ENCODE measurements at places on chromosomes 7 and 10. TPM values are rescaled to one million over a fixed set of nuclear protein-coding genes. Genes with fewer than 3 reads are reported as not detected.

GRCh38 chr10:103184615-103185014 lies 8.5 kb downstream of the NT5C2 start:
- DNase-seq, result no peak

GRCh38 chr7:112060625-112061024 lies 145.6 kb downstream of the DOCK4 start:
- no peak for DNase-seq

DNA sequence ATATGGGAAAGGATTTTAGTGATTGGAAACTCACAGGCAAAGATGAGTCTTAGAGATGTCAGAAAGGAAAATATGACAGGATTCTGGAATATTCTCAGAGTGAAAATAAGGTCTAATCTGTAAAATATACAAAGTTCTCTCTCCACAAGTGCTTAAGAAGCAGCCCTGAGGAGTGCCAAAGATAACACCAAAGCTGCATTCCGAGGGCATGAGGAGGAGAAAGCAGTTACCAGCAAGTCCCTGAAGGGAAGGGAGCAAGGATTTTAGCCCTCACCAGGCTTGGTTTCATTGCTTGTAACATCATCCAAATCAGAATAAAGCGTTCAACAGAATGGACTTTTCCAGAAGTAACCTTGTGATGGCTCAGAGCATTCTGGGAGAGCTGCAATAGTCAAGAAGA lies 31.4 kb upstream of the DLX6 start:
- no peak for DNase-seq

GRCh38 chr7:112381311-112382091 lies 68.8 kb upstream of the IFRD1 start:
- DNase-seq, result no peak

DNA sequence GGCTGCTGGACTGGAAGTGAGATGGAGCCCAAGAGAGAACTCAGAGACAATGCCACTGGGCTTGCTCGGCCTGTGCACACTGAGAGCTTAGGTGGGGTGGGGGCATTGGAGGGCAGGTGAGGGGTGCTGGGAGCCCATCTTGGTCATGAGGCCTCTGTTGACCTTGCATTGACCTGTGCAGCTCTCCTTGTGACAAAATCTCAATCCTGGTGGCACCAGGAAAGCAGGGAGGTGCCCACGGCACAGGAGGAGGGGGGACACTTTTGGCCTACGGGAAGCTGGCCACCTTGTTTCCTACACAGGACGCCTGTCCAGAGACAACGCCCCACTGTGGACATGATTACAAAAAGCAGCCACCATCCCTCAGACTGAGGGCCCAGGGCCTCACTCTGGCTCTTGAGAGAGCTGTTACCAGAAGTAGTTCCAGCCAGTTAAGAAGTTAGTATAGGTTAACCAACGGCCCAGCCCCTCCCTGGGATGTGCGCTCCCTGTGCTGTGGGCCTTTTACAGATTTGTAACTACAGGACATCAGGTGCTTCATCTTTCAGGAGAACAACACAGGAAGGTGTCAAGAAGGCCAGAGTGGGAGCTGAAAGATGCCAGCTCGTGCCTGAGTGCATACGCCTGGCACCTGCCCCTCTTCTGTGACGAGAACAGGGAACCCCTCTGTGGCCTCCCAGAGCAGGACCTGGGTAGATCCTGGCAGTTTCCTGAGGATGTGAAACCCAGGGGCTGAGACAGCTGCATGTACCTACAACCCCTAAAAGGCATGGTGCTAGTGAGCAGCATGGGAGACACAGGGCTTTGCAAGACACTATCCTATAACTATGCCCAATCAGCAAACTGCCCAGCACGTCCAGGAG lies 10.3 kb downstream of the PKD1L1 start:
- DNase-seq, result no peak

DNA sequence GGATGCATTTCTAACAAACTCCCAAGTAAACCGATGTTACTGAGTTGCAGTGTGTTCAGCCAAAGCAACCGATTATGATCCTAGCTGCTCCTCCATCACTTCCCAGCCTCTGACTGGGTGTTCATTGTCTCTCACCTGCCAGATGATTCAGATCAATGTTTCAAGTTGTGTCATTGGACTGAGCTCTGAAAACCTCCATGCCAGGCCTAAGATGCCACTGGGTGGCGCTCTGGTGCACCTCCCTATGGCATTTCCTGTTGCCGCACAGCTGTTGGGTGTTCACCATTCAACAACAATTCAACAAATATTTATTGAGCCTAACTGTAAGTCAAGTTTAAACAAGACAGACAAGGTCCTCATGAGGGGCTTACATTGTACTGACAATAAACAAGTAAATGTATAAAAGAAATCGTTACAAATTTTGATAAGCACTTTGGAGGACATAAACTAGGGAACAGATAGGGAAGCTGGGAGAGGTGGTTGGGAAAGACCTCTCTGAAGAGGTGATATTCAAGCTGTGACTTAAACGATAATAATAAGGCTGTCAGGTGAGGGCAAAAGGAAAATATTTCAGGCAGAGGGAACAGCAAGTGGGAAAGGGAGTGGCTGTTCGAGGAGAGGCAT lies 22.8 kb downstream of the RGR start:
- peak; percentile 77 for DNase-seq

DNA sequence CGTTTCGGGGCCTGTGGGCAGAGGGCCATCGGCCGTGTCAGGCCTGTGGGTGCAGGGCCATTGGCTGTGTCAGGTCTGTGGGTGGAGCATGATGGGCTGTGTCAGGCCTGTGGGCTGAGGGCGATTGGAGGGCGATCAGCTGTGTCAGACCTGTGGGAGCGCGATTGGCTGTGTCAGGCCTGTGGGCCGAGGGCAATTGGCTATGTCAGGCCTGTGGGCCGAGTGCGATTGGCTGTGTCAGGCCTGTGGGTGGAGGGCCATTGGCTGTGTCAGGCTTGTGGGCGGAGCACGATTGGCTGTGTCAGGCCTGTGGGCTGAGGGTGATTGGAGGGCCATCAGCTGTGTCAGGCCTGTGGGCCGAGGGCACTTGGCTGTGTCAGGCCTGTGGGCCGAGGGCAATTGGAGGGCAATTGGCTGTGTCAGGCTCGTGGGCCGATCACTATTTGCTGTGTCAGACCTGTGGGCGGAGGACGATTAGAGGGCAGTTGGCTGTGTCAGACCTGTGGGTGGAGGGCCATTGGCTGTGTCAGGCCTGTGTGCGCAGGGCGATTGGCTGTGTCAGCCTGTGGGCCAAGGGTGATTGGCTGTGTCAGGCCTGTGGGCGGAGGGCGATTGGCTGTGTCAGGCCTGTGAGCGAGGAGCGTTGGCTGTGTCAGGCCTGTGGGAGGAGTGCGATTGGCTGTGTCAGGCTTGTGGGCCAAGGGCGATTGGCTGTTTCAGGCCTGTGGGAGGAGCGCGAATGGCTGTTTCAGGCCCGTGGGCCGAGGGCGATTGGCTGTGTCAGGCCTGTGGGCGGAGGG lies 54.1 kb downstream of the DYNC2I1 start:
- no peak for DNase-seq

GRCh38 chr10:103278862-103279298 lies 1.9 kb downstream of the INA start:
- DNase-seq, result peak; percentile 72

GRCh38 chr7:116862951-116863670 lies 724 bp downstream of the CAPZA2 start:
- DNase-seq, result peak; percentile 37

GRCh38 chr10:80170641-80171040 lies 34.7 kb downstream of the ANXA11 start:
- DNase-seq, result no peak

GRCh38 chr10:97498841-97499560 lies at the start of gene UBTD1:
UBTD1 (plus strand) TSS chr10:97498924; CDS start chr10:97499204, 280 bp downstream.
- DNase-seq, result peak; percentile 65

DNA sequence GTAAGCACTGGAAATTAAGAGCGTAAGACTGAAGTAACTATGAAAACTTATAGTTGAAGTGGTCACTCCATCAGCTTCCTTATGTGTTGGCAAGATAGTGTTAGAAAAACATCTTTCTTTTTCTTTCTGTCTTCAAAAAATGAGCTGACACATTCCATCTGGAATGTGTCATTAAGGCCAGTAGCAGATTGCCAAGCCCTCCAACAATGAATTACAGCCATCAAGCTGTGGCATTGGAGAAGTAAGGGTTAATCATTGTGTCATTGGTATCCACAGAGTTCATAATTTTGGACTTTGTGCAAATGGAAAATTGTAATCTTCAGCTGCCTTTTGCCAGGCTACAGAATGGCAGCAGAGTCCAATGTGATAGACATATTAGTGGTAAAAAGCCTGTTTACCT lies 926.3 kb downstream of the NRG3 start:
- no peak for DNase-seq

GRCh38 chr7:87144173-87144657 lies 8.0 kb upstream of the DMTF1 start:
- DNase-seq, result no peak

DNA sequence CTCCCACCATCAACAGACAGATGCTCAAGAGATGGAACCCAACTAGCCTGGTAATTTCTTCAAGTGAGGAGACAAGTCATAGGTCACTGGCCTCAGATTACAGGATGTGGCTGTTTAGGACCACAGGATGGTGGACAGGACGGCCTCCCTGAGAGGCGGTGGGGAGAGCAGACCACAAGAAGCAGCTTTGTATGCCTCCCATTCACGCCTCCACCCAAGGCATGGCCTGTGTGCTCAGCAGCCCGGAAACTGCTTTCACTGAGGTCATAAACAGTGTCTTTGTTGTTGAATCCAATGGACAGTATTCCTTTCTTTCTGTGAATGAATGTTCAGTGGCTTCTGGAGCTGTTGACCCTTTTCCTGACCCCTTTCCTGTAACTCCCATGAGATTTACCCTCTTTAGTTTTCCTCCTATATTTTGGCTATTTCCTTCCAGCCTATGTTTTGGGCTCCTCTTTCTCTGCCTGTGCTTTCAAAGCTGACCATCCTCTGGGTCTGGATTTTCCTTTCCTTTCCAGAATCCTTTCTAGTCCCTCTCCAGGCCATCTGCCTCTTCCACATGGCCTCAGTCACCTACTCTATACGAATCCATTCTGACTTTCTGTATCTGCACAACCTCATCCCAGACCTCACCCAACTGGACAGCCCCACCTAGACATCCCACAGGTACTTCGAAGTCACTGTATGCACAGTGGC lies 32.4 kb upstream of the INPP5F start:
- no peak for DNase-seq

DNA sequence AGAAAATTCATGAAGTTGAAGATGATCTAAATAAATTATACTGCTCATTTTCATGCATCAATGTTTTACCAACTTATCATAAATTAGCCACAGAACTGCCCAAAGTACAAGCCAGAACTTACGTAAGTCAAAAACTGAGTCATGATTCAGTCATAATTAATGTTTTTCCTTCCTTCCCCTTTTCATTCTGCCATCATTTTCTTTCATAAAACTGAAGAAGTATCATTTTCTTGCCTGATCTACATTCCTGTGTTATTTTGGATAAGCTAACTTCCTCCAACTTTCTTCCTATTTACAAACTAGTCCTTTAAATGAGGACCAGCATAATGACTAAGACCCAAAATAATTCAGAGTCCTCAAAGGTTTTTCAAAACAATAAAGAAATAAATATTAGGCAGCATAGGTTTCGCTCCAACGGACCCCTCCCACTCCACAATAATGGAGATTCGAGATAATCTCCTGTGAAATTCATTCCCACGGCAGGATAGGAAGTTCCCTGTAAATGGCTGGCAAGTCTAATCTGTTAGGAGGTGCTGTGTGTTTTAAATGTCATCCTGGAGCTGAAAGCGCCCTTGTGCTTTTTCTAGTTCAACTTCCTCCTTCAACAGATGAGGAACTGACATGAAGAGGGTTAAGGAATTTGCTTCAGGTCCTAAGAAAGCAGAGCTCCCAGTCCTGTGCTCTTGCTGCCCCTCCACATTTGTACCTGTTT lies 218.9 kb downstream of the DOCK4 start:
- no peak for DNase-seq

GRCh38 chr10:43043342-43043772 lies 33.5 kb upstream of the RET start:
- DNase-seq, result peak; percentile 10

GRCh38 chr10:121232494-121232893 lies 365.8 kb downstream of the FGFR2 start:
- no peak for DNase-seq

DNA sequence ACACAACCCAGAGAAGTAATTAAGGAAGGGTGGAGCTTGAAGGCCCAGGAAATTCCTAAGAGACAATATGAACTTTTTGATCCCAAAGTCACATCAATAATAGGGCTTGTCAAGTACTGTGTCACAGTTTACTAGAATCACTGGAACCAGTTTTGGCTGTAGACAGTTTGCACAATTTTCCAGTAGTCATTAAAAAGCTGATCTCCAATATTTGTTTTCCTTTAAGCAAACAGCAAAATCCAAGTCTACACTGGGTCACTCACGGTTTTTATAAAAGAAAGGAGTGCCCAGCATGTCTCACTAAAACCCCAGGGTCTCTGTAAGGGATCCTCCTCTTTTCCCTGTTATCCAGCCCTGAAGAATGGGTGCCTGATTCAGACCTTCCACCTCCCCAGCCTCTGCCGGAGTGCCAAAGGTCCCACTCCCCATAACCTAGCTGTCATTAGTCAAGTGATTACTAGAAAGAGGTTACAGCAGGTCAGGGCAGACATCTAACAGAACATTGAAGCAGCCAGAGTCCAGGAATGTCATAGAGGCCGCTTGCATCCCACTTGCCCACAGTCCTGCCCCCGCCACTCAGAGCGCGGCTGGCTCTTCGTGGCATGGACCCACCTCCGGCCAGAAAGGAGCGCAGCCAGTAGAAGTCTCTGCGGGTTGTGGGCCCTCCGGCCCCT lies 552 bp downstream of the SLC25A16 start:
- no peak for DNase-seq

- no peak for DNase-seq
Observed at GRCh38 chr10:76921383-76922010, 716.1 kb downstream of the KCNMA1 start.

- no peak for DNase-seq
Observed at GRCh38 chr10:113859261-113859660, 4.8 kb downstream of the NHLRC2 start.

GRCh38 chr7:155878250-155878649 lies 66.0 kb upstream of the SHH start:
- DNase-seq, result no peak

GRCh38 chr10:113893570-113893969 lies 39.1 kb downstream of the NHLRC2 start:
- DNase-seq, result no peak

TAS2R3 gene
- total RNA-seq, result 2.9 TPM

RBP3 gene
- total RNA-seq, result not detected

SPDYE6 gene
- not detected for total RNA-seq

KCNIP2 gene
- 3.1 TPM for total RNA-seq

KBTBD2 gene
- 41.3 TPM for total RNA-seq

TBXAS1 gene
- 3.0 TPM for total RNA-seq

CCL24 gene
- total RNA-seq, result not detected

EBLN1 gene
- total RNA-seq, result not detected

CALML5 gene
- not detected for total RNA-seq
